Activated naive CD8-positive, alpha-beta T cell treated with anti-CD3 and anti-CD28 coated beads, Interleukin-2, amount 10 ng/mL, durations not matched to agents 7 days and 5 days (primary cell): ENCODE measurements at places on chromosomes 6 and 20. TPM values are rescaled to one million over a fixed set of nuclear protein-coding genes. Genes with fewer than 3 reads are reported as not detected.

GRCh38 chr6:16419636-16420336 lies 181.4 kb downstream of the GMPR start:
- no peak for DNase-seq

The HSD17B8 gene
- total RNA-seq = 21.8 TPM

The ANKEF1 gene
- total RNA-seq = 7.6 TPM

The SLC16A10 gene
- 6.8 TPM for total RNA-seq

The SRMS gene
- not detected for total RNA-seq

DNA sequence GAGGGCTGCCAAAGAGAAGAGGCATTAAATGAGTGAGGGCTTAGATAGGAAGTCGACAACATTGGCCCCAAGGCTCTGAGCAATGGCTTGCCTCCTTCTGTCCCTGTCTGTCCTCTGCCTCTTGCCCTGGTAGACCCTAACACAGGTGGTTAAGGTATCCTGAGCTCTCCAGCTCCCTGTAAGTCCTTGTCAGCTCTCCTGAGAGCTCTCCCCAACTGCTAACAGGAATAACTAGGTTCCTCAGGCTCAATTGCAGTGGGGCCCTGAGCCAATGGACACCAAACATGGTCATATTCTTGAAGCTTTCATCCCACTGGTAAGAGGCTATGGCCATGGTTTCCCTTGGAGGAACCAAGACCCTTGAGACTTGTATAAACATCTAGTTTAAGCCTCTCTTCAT lies 5.0 kb upstream of the CPNE1 start:
- DNase-seq = no peak

The SLC17A1 gene
- total RNA-seq = not detected
